ENCODE measurements at places on chromosomes 6 and 20.

DNA sequence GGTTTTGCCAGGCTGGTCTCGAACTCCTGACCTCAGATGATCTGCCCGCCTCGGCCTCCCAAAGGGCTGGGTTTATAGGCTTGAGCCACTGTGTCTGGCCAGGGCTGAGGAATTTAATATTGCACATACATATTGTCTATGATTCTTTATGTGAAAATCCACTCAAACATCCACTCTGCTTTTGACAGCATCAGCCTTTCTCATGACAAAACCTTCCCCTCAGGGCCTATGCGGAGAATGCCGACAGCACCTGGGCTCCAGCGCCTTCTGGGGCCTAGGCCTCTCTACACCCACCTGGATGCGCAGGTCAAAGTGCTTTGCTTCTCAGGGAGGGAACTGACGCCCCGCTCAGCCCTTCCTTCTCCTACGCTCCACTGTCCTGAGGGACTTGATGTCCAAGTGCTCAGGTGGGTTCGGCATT, 5.4 kb downstream of the RAMACL start:
- no peak for DNase-seq

GRCh38 chr20:22768266-22769178, 184.2 kb upstream of the FOXA2 start:
- no peak for DNase-seq

DNA sequence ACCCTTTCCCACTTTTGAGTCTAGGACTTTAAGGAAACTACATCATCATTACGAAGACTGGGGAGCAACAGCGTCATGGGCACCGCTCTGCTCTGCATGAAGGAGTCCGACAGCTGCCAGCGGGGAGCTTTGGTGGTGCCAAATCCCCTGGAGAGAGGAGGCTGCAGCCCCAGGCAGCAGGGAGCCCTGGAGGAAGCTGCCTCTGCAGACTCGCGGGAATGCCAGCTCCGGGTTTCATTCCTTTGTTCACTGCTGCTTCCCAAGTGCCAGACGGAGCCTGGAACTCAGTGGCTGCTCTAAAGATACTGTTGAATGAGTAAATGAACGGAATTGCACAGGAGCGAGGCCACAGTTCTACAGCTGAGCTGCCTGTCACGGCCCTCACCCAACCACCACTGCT, 196.5 kb upstream of the THBS2 start:
- no peak for DNase-seq

- DNase-seq: no peak
These were observed 212.5 kb upstream of the SNX9 start for GRCh38 chr6:157610451-157610999.

- DNase-seq: no peak
These were observed 185.7 kb downstream of the ASCC3 start for GRCh38 chr6:100695445-100695844.

DNA sequence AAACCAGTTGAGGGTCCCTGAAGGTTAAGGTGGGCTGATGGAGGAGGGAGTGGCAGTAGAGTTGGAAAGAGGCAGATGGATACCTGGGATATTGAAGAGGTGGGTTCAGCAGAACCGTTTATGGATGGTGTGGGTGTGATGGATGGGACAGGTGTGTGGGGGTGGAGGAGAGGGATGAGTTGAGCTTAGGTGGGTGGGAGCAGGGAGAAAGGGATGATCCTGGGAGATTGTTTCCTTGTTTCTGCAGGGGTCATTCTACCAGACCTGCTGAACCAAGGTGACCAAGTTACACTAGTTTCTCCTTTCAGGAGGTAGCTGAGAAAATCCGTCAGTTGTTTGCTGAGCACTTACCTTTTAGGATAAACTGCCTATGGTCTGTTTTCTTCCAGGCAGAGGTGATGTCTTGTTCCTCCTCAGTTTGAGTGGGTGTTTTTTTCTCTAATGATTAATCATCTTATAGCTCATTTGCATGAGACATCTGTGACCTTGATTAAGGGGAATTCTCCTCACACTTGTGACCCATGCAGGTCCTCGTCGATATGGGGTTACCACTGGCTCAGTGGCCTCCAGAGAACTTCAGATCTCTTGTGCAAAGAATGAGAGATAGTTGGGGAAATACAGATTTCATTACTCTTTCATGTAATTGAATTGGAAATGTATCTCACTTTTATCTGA, 53.0 kb downstream of the FARS2 start:
- DNase-seq: no peak

Measured in stimulated activated CD4-positive, alpha-beta T cell treated with anti-CD3 and anti-CD28 coated beads, Interleukin-12 subunit alpha, Interleukin-12 subunit beta, amount 100 ng/mL, for 4 hours (primary cell).